ENCODE measurements at places on chromosomes 13 and 19.

- no peak for DNase-seq
Observed at GRCh38 chr13:21063031-21063430, 1.6 kb upstream of the LATS2 start.

DNA sequence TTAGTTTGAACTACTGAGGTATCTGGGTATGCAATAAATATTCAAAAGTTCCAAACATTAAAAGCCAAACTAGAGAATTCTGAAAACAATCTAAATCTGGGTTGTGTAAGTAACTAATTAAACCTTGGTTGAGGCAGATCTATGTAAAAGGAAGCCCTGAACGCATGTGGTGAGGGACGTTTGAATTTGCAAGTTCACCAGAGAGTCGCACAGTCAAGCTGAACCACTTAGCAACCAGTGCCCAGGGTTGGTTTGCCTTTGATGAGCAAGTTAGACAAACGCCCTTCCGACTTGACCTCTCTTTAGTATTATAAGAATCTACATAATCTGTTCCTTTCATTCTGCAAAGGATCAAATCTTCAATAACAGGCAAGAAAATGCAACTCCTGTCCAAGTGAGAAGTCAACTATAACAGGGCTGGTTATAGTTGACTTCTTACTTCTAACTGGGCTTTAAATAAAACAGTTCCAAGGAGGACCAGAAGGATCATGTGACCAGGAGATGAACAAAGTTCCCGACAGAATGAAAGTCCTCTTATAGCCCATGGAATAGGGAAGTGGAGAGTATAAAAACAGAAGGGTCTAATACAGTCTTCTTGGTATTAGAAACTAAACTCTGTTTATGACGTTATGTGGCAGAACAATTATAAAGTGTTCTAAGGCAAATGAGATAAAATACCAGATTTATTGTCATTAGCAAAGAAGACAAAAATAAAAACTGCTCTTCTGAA lies 40.6 kb downstream of the PHF11 start:
- DNase-seq: no peak

DNA sequence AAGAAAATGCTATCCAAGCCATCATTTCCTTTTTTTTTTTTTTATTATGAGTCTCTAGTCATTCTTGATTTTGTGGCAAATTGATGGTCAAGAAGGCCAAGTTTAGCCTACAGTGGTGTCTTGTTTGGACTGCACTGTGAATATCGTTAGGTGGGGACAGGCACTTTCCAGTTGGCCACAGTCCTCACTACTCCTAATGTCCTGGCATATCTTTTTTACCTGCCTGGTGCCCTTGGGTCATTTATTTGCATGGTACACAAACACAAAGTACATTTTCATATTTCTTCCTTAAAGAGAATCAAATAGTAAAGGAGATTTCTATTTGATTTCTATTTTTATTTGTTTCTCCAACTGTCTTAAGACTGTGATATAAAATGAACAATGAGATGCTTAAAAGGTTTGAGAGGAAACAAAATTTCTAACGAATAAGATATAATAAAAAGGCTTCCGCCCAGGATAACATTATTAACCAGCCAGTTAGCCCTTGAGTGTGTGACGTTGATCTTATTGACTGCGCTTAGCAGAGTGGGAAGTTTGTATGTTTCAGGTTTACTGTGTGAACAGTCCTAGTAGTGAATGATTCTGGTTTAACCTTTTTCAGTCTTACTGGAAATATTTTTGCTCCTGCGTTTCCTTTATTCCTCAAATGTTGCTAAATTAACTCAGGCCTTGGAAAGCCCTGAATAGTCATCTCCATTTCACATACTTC lies 312.0 kb downstream of the ATP8A2 start:
- no peak for DNase-seq

GRCh38 chr13:98260357-98261164 lies 83.5 kb upstream of the RNF113B start:
- DNase-seq: no peak

DNA sequence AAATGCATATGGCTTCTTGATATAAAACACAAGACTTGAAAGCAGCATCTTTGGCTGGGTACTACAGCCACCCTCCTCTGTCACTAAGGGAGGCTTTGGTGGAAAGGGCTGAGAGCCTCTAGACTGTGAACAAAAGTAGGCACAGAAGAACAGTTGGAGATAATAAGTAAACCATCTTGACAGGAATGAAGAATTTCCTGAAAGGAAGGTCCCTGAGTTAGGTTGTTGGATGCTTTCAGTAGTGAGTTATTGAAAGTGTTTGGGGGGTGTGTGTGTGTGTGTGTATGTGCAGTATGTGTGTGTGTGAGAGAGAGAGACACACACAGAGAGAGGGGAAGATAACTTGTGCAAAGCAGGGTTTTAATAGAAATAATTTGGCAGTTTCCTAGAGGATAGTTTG lies 38.2 kb downstream of the ALOX5AP start:
- DNase-seq: no peak

DNA sequence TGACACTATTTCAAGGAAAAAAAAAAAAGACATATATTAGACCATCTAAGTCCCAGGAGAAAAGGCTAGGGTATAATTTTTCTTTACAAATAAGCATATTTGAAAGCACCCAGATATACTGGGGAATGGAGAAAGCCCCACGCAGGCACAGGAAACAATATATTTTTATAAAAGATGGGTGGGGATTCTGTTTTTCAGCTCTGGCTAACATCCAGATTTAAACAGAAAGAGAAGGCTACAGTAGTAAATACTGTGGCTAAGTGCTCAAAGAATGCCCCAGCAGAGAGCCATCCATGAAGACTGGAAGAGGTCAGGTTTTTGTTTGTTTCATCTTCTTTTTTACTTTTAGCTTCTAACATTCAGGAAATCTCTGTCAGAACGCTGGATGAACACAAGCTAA lies 16.0 kb downstream of the ZNF44 start:
- no peak for DNase-seq

- no peak for DNase-seq
Observed at GRCh38 chr13:91740756-91741155, 342.3 kb downstream of the GPC5 start.

GRCh38 chr13:60268203-60268555 lies 104.5 kb upstream of the DIAPH3 start:
- no peak for DNase-seq

DNA sequence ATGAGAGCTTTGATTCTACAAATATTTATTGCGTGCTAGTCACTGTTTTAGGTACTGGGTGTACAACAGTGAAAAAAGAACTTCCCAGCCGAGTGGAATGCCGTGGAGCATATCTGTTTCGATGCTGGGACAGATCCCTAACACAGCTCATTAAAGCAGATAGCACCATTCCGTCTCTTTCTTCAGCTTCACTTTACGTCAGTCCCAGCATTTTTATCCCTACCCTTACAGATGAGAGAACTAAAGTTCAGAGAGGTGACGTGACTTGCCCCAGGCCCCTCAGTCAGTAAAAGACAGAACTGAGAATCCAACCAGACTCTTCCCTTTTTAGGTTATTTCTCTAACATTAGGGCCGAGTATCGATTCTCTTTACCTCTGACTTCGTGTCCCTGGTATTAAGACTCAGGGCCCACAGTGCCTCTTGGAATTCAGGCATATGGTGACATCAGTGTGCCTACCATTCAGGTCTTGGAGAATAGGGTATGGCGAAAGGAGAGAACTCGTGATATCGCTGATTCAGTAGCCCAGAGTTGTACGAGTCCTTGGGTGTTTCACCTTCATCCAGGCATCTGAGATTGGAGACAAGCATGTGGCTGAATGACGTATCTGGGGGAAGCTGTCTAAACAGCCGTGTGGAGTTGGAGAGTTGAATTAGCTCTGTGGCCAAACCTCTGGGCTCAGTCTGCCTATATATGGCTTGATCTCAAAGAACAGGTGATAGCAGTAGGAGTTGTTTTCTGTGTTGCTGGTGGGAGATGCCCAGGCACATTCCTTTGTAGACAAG lies 27.1 kb downstream of the ACTN4 start:
- no peak for DNase-seq

GRCh38 chr13:112968910-112969691 lies at the start of gene MCF2L:
MCF2L (plus strand) TSS chr13:112969214; CDS start chr13:112969380, 166 bp downstream.
- peak; percentile 60 for DNase-seq

- no peak for DNase-seq
Observed at GRCh38 chr13:25067064-25067463, 28.9 kb upstream of the PABPC3 start.

- DNase-seq: peak; percentile 2
Observed at GRCh38 chr13:91785431-91786119, 387.2 kb downstream of the GPC5 start.

DNA sequence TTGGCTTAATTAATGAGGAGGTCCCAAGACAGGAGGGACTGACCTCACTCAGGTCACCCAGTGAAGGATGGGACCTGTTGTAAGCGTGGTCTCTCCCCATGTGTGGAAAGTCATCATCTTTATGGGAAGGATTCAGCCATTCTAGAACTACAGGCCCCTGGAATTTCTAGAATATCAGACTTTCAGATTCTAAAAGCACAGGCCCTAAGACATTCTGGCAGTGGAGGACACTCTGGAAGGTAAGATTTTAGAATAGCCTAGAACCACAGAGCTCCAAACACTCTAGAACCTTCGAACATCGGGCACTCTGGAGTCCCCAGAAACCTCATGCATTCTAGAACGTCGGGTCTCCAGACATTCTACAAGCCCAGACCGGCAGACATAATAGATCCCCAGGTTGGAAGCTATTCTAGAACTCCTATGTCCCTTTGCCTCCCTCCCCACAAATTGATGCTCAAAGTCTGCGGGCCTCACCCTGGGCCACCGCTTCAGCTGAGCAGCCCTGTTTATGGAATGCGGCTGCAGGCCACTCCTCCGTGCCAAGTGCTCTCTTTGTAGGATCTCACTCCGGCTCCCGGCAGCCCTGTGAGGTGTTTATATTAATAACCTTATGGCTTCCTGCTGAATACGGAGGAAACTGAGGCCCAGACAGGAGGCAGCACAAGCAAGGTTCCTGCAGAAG lies 1.9 kb upstream of the KLK15 start:
- DNase-seq: peak; percentile 5

DNA sequence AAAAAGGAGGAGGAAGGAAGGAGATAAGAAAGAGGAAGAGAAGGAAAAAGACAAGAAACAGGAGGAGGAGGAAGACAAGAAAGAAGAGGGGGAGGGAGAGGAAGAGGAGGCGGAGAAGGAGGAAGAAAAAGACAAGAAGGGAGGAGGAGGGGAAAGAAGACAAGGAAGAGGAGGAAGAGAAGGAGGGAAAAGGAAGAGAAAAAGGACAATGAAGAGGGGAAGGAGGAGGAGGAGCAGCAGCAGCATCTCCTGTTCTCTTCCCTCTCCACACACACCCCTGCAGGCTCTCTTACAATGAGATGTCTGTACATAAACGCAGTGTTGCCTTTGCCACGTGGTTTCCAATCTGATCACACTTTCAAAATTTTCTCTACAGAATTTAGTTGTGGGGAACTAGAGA lies 66.6 kb downstream of the RUBCNL start:
- no peak for DNase-seq

DNA sequence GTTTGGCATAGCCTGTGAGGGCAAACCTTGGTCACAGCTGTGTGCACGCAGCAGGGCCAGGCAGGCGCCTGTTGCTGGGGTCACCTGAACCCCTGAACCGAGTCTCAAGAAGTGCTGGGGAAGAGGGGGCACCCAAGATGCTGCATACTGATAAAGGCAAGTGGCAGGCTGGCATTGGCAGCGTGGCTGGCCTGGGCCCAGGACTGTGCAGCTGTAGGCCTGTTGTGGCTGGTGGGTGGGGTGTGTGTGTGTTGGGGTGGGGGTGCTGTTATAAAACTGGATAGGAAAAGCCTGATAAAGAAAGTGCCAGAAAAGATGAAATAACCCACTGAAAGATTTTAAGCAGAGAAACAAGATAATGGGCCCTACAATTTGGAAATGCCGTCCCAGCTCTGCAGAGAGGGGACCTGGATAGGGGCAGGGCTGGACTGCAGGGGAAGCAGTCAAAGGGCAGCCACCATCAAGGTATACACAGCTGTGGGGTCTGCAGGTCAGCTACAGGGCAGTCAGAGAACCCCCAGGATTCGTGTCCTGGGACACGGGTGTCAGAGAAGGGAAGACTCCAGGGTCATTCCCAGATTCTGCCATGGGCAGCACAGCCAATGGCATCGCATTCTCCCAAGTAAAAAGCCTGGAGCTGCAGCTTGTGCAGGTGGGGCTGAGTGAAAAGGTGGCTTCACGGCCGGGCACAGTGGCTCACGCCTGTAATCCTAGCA lies 33.2 kb downstream of the CILP2 start:
- DNase-seq: no peak

GRCh38 chr13:37134411-37135041 lies 29.1 kb upstream of the CSNK1A1L start:
- peak; percentile 99 for DNase-seq

GRCh38 chr13:91592056-91593014 lies 193.9 kb downstream of the GPC5 start:
- DNase-seq: no peak

DNA sequence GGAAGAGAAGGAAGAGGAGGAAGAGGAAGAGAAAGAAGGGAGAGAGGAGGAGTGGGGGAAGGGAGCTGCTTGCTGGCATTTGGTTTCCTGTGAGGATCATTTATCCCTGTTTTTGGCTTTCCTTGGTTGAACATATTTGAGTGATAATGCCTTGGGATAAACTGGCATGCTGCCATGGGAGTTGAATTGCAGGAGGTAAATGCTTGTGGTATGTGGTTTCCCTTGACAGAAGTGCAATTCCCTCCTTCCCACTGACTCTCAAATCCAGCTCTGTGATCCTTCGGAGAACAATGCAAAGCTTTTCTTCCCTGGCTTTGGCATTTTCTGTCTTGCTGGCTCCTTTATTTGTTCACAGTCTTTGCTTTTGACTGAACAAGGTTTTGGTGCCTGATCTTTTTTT lies 27.2 kb upstream of the CBY2 start:
- DNase-seq: peak; percentile 51

- DNase-seq: peak; percentile 35
Observed at GRCh38 chr13:101570410-101570809, 117.9 kb downstream of the ITGBL1 start.

DNA sequence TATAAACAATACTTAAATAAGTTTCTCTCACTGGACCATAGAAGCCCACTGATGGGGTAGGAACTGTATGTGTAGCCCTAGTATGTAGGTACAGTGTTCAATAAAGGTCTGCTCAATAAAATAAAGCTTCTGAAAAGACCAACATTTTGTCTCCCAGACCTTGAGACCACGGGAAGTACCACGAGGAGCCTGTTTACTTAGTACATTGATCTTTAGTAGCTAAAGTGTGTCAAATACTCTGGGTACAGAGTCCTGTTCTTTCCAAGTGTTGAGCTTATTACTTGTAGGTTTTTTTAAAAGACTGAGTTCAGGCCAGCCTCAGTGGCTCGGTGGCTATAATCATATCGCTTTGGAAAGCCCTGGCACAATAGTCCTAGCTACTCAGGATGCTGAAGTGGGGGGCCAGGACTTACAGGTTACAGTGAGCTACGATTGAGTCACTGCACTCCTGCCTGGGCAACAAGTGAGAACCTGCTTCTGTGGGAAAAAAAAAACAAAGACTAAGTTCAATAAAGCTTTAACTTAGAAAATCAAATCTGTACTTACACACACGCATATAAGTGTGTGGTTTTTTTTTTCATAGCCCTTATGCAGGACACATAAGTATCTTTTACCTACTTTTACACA lies 3.4 kb downstream of the MTRF1 start:
- DNase-seq: no peak

Measured in choroid plexus epithelial cell (primary cell).